ENCODE measurements at places on chromosomes 12 and 14. TPM values are rescaled to one million over a fixed set of nuclear protein-coding genes. Genes with fewer than 3 reads are reported as not detected.

DNA sequence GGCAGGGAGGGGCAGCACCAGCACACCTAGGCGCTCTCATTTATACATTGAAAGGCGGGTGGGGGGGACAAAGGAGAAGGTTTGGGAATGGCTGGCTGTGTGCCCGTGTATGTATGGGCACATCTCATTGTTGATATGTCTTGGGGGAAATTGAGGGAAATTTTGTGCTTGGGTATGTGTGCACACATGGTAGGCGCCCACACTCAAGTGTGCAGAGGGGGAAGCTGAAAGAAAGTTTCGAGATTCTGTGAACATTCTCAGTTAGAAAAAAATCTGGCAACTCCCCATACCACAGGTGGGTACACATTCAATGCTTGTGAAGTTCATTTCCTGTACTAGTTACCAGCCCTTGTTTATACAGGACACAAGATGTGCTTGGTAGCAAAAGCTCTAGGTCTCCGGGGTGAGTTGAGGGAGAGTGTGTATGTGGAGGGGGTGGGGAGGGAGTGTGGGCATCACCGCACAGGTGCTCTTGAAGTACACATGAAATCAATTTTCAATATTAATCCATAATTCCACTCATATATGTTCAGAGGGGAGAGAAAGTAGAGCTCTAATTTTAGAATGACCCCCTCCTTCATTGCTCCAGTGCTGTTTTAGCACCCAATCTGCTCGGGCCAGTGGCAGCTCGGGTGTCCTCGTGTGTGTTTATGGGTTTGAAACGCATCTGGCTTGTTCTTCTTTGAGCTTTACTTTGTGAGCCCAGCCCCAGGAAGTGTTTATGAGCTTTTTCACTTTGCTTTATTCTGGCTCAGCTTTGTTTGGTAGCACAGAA lies 286.0 kb downstream of the ZFP36L1 start:
- DNase-seq = no peak

DNA sequence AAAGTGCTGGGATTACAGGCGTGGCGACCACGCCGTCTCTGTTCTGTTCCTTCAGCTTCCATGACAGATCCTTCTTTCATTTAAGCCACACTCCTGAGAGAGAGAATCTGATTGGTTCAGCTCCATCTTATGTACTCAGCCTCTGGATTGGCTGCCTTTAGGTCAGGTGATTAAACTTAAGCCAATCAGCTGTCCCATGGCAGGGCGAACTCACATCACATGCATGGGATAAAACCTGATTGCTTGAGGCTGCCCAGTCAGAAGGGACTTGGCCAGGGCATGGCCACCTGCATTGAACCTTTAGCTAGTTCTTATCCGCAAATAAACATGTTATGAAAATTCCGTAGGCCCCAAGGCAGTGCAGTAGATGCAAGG lies 274.2 kb downstream of the SUDS3 start:
- no peak for DNase-seq

The NKX2-1 gene
- total RNA-seq = not detected

DNA sequence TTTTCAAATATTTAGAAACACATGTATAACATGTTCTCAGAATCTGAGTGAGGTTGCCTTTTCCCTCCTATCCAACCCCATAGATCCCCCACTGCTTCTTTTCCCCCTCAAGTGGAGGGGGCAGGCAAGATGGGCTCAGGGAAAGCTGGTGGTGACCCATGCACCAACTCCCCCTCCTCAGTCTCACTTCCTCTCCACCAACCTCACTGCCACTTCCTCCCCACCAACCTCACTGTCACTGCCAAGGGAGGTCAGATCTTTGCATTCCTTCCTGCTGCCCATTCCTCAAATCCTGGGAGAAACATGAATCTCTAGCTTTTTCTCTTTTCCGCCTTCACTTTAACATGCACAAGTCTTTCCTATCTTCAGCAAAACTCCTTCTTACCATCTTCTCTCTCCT lies 48.7 kb downstream of the SPTB start:
- DNase-seq = no peak

- DNase-seq = no peak
Observed at GRCh38 chr12:111309584-111309983, 59.3 kb downstream of the PHETA1 start.

DNA sequence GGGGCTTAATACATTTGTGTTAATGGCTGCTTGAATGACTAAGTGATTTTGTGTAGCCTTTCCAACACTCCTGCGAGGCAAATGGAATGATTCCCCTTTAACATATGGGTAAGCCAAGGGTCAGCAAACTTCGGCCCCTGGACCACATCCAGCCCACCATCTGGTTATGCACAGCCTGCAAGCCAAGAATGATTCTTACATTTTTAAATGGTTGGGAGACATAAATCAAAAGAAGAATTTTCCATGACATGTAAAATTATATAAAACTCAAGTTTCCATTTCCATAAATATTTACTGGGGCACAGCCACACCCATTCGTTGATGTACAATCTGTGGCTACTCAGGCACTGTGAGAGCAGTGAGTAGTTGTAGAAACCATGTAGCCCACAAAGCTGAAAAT lies 9.0 kb downstream of the SLC8B1 start:
- no peak for DNase-seq

The RASSF3 gene
- 126 TPM for total RNA-seq

- DNase-seq = no peak
Observed at GRCh38 chr14:75803765-75804164, 142.7 kb downstream of the TTLL5 start.
